ENCODE measurements at places on chromosomes 11 and 22.

DNA sequence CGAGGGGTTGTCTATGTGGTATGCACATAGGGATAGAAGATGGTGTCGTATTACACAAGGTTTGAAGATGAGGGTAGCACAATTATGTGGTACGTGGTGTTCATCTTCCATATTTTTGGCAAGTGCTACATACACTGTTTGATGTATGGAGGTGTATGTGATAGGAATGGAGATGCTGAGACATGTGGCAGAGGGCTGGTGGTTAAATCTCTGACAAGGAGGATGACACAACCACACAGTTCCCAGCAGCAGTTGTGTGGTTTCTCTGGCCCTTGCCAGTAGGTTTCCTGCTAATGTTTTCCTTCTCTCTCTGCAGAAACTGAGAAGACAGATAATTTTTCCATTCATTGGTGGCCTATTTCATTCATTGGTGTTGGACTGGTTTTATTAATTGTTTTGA lies 17.0 kb downstream of the NCR3LG1 start:
- DNase-seq, result no peak

- no peak for DNase-seq
These were observed 13.0 kb upstream of the GNAZ start for GRCh38 chr22:23057331-23057730.

DNA sequence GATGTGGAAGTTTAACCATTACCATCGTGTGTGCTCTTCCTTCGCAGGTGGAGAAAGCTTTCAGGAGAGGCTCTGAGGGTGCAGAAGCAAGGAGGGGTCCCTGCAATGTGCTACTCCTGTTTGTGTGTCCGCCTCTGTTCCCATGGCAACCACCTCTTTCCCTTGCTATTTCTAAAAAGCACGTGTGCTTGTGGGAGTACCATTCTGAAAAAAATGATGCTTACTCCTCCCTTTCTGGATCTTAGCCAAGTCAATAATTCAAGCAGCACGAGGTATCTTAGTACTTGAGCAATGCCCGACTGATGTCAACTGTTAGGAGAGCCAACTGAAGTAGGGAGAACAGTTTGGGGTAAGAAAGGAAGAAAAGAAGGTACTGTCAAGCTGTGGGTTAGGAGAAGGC lies 628.7 kb downstream of the NTM start:
- peak; percentile 58 for DNase-seq

- no peak for DNase-seq
These were observed 42.7 kb upstream of the KCNJ11 start for GRCh38 chr11:17431139-17431538.

DNA sequence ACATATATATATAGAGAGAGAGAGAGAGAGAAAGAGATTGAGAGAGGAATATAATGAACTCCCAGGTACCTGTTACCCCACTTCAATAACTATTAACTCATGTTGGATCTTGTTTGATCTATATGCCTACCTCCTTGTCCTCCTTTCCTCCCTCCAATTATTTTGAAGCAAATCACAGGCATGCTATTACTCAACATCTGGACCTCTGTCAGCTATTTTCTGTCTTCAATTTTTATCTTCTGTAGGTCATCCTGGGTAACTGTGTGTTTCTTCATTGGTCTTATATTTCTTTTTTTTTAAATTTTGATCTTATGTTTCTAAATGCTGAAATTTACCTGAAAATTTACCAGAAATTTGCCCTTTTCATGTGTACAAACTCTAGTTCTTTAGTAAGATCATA lies 24.8 kb downstream of the UVRAG start:
- peak; percentile 22 for DNase-seq

GRCh38 chr11:68168694-68169093 lies 44.4 kb downstream of the KMT5B start:
- no peak for DNase-seq

DNA sequence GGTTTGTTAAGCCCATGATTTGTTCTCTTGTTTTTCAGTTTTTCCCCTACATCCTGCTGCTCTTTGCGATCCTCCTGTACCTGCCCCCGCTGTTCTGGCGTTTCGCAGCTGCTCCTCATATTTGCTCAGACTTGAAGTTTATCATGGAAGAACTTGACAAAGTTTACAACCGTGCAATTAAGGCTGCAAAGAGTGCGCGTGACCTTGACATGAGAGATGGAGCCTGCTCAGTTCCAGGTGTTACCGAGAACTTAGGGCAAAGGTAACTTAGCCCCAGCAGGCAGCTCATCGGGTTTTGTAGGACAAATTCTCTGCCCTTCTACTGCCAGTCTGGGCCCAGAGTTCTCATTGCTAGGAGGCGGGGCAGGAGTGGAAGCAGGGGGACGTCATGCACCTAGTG lies 49.7 kb downstream of the PANX1 start:
- no peak for DNase-seq

DNA sequence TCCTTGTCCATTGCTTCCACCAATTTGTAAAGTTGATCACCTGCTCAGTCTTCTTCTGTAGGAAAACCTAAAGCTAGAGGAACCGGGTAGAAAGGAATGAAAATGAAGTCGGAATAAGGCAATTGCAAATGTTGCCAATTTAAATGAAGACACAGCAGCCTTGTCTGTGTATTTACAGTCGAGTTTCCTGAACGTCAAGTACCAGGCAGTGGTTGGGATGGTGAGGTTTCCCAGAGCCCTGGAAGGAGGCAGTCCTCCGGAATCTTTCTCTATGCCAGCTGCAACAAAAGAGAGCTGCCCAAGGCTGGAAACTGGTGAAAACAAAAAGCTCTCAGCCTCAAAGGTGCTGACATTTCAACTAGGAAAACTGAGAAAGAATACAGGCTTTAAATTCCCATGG lies 17.7 kb downstream of the MAJIN start:
- no peak for DNase-seq

DNA sequence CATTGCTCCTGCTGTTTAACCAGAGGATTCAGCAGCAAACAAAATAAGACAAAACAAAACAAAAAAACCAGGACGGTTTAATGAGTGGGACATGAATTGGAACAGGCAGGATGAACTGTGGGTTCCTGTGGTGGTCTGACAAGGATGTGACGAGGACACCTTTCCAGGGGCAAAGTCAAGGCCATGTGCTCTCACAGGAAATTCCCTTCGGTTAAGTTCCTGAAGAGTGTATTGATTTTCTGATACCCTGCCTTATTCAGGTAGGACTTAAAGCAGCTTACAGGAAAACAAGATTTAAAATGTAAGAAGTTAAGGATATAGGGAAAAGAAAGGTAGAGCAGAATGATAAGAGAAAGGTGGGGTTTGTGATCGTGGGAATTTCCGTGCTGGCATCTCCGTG lies 8.5 kb upstream of the PLET1 start:
- no peak for DNase-seq

DNA sequence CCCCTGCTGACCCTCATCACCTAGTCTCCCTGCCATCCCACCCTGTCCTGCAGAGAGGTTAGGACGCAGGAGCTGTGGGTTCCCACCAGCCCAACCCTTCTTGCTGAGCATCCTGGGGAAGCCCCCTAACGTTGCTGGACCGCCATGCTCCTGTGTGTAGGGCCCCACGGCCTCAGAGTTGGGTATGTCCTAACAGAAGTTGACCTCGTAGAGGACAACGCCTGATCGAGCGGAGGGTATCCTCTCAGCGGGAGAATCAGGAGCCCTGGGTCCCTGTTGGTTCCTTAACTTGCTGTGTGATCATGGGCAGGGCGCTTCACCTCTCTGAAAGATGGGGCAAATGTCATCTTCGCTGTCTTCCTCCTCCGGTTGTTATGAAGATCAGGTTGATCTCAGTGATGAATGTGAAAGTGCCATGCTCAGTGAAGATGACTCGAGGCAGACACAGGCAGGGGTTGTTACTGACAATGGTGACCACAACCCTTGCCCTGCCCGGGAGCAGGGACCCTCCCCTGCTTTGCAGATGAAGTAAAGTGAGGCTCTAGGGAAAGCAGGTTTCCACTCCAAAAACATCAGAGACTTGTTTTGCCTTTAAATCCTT lies 19.3 kb upstream of the CD5 start:
- DNase-seq, result no peak

GRCh38 chr11:18772211-18772610 lies 19.4 kb downstream of the PTPN5 start:
- DNase-seq, result no peak

GRCh38 chr11:102591160-102591718 lies 33.9 kb downstream of the MMP20 start:
- DNase-seq, result no peak

DNA sequence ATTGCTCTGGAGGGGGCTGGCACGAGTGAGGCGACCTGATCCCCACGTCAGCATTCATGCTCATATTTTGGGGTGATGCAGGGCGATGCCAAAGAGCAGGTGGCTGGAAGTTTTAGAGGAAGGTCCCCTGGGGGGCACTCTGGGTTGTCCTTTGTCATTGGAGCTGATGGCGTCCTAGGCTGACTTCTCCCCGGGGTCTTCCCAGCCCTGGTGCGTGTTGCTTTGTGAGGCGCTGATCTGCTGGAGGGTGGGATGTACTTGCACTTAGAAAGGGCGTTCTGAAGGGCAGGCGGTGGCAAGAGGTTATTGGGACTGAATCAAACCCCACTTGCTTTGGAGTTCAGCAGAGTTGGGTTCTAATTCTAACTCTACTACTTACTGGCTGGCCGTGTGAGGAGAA lies 313.3 kb downstream of the NTM start:
- no peak for DNase-seq

DNA sequence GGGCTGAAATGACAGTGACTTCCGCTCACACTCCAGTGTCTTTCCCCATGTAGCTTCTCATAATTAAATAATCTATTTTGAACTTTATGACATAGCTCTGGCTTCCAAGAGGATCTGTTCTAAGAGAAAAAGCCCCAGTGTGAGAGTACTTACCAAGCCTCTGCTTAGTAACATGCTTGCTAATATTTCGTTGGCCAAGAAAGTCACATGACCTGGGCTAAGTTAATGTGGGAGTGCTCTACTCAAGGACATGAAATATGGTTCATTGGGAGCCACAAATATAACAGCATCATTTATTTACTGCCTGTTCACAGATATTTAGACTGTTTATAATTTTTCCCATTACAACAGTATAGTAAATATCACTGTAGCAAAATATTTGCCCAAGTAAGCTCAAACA lies 42.5 kb downstream of the CCDC73 start:
- no peak for DNase-seq

DNA sequence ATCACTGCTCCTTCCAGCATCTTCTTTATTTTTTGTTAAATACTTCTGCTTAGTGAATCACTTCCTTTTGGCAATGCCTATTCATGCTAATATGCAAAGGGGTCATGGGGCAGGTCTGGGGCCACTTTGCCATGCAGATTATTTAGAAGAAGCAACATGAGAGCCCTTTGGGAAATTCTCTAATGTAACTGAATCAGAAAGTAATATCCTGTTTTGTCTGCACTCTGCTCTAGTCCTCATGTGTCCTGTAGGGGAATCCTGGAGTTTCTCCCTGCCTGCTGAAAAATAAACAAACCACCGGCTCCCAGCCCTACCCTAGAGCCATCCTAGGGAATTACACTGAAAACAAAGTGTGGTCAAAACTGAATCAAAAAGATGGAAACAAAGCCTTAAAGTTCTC lies 176.5 kb upstream of the POU2AF2 start:
- DNase-seq, result peak; percentile 95

DNA sequence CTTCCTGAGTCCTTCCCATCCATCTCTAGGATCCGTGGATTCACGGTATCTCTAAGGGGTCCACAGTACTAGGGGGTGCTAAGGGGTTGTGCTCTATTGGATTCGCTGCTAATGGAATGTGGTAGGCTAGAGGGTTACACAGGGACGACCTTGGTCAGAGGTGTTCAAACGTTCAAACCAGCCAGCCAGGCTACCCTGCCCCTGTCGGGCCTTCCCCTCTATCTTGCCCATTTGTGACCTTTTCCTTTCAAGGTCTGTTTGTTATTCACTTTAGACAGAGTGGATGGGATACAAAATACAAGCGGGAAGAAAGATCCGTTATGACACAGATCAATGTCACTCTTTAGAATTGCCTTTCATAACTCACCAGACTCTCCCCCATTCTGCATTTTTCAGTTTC lies 205.8 kb upstream of the TBCEL start:
- no peak for DNase-seq

- no peak for DNase-seq
These were observed 19.0 kb upstream of the CCDC89 start for GRCh38 chr11:85704967-85705366.

DNA sequence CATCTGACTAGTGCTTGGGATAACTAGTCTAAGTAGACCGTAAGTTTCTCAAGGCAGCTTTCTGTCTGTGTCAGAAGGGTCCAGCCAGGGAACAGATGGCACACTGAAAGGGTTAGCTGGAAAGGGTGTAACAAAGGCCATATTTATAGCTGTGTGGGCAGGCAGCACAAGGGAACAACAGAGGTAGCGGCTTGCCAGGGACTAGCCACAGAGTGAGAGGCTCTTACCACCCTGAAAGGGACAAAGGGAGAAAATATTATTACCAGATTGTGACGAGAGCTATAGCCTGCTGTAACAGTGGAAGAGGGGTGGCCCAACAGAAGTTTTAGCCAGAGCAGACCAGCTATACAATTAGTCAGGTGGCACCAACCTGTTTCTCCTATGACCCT lies 129.4 kb downstream of the CCDC34 start:
- no peak for DNase-seq

GRCh38 chr11:126396965-126397364 lies 41.5 kb downstream of the ST3GAL4 start:
- no peak for DNase-seq

- DNase-seq, result no peak
These were observed 67.7 kb downstream of the DCDC1 start for GRCh38 chr11:31301549-31302510.

DNA sequence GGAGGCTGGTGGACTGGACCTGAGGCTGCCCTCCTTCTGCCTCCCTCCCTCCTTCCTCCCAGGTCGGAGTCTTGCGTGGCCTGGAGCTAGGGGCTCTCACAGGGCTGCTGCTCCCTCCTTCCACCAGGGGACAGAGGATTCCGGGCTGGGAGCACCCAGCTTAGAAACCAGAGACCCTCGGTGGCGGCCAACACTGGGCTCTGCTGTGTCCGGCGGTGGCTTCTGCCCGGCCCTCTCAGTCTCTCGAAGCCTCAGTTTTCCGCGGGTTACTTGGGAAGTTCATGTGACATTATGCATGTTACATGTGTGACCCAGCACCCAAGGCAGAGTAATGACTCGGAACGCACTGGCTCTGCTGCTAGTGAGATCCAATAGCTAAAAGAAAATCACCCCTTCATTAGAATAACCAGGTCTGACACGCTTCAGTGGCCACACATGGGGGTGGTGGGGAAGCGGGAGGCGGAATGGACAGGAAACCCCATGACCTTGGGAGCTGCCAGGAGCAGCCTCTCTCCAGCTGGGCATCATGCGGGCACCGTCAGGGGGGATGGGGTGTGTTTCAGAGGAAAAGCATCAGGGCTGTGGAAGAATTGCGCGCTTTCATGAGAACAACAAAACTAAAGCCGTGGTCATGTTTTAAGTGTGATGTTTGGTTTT lies 5.9 kb upstream of the MRGPRG start:
- no peak for DNase-seq

GRCh38 chr22:48389916-48390315 lies 1437.8 kb downstream of the BRD1 start:
- no peak for DNase-seq

- DNase-seq, result no peak
These were observed 156.8 kb downstream of the SPON1 start for GRCh38 chr11:14119357-14119756.

- no peak for DNase-seq
These were observed 238.8 kb downstream of the TBC1D22A start for GRCh38 chr22:47001288-47001687.

GRCh38 chr11:116300232-116300631 lies 472.6 kb downstream of the BUD13 start:
- no peak for DNase-seq
